GM12891 (cell line): ENCODE measurements at places on chromosomes 7 and 10.

DNA sequence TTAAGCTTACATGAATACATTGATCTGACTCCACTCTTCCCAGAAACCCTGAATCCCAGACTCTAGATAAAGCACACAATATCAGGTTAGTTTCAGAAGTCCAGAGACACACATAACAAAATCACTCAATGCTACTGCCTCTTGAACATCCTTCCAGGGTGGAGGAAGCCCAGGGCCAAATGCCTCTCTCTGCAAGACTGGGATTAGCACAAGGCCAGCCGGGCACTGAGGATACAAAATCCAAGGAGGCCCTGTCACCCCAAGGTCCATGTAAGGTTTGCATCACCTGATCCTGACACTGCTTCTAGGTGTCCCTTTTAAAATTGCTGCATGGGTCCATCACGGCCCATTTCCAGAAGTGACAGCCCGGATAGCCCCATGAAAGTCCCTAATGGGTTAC is 2.6 kb upstream of the PLXNA4 start:
- DNase-seq = no peak

GRCh38 chr7:41637049-41637448 is 65.8 kb downstream of the INHBA start:
- DNase-seq = no peak

DNA sequence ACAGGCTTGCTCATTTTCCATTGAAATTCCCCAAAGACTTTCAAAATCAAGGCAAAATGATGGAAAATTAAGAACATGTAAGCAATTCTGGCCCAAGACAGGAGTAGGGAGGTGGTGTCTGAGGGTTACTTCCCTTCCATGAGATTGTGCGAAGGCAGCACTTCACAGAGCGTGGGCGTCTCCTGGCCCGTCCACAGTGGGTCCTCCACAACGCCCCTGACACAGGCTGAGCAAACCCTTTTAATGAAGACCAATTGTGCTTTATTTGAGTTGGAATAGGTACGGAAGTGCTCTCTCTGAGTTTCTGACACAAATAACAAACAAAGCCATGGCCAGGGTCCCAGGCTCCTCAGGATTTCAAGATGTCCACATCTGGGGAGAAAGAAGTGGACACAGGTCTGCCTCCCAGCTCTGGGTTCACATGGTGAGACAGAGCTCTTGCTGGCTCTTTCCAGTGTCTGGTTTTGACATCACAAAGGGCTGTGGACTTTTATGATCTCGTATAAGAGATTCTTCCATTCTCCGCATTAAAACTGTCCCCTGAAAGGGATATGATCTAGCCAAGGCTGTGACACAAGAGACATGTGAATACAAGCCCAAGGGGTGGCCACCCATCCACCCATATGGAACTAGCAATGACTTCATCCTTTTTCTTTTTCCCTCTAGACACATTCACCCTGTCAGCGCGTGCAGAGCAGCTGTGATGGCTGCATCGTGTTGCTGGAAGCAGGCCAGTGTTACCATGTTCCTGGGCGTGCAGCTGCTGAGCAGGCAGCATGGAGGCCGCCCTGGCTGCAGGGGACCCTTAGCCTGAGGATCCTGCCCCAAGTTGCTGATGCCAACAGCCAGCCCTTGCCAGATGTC is 145.6 kb downstream of the ADAM12 start:
- DNase-seq = no peak

- peak; percentile 54 for DNase-seq
Measured at GRCh38 chr10:70903262-70903921, 15.0 kb upstream of the PCBD1 start.

GRCh38 chr7:13879994-13880686 is 109.3 kb downstream of the ETV1 start:
- DNase-seq = no peak

GRCh38 chr10:106424054-106424453 is 740.5 kb downstream of the SORCS1 start:
- DNase-seq = no peak
